SW 1271 (cell line): ENCODE measurements at places on chromosomes 12 and 14.

DNA sequence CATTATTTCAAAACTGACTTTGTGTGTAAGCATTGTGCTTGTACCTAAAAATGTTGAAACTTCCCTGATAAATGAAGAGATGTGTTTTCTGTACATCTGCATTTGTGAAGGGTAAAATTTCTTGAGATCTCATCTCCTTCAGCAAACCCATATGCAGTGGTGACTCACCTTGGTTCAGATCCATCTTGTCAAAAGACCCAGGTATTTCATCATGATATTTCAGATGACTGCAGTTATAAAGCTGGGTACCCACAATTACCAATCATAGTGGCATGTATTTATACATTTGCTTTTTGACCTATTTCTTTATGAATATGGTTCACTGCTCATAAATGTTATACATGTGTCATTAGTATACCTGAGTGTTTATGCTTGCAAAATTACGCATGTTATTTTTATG lies 1213.6 kb downstream of the GALC start:
- no peak for DNase-seq

DNA sequence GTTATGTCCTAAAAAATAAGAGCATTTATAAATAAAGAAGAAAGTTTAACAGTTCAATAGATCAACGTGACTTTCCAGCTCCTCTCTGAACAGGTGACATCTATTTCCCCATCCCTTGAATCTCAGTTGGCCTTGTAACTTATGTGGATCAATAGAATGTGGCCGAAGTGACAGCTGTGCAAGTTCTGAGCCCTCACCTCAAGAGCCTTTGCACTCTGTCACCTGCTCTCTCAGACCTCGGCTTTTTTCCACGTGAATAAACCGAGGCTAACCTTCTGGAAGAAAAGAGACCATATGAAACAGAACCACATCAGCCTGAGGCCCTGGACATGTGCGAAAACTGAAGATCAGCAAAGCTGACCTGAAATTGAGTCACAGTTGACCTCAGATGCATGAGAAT lies 253.0 kb downstream of the DAD1 start:
- DNase-seq, result no peak

- no peak for DNase-seq
These were observed 27.5 kb downstream of the RFLNA start for GRCh38 chr12:124322271-124322998.

DNA sequence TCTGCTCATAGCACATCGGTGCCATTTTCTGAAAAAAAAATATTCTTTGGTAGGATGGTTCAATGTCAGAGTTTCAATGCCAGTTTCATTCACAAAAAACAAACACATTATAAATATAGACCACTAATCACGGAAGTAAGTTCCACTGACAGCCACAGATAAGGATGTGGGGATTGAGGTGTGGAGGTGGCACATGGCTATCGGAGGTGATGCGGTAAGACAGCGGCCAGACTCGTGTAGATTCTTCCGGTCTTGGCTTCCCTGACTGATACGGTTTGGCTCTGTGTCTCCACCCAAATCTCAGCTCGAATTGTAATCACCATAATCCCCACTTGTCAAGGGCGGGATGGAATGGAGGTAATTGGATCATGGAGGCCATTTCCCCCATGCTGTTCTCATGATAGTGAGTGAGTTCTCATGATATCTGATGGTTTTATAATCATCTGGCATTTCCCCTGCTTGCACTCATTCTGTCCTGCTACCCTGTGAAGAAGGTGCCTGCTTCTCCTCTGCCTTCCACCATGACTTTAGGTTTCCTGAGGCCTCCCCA lies 693.4 kb downstream of the VRK1 start:
- no peak for DNase-seq

DNA sequence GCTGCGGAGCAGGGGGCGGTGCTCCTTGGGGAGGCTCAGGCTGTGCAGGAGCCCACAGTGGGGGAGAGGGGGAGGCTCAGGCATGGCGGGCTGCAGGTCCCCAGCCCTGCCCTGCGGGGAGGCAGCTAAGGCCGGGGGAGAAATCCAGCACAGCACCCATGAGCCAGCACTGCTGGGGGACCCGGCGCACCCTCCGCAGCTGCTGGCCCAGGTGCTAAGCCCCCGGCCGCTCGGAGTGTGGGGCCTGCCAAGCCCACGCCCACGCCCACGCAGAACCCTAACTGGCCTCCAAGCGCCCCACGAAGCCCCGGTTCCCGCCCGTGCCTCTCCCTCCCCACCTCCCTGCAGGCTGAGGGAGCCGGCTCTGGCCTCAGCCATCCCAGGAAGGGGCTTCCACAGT lies 145.6 kb upstream of the SEL1L start:
- no peak for DNase-seq

DNA sequence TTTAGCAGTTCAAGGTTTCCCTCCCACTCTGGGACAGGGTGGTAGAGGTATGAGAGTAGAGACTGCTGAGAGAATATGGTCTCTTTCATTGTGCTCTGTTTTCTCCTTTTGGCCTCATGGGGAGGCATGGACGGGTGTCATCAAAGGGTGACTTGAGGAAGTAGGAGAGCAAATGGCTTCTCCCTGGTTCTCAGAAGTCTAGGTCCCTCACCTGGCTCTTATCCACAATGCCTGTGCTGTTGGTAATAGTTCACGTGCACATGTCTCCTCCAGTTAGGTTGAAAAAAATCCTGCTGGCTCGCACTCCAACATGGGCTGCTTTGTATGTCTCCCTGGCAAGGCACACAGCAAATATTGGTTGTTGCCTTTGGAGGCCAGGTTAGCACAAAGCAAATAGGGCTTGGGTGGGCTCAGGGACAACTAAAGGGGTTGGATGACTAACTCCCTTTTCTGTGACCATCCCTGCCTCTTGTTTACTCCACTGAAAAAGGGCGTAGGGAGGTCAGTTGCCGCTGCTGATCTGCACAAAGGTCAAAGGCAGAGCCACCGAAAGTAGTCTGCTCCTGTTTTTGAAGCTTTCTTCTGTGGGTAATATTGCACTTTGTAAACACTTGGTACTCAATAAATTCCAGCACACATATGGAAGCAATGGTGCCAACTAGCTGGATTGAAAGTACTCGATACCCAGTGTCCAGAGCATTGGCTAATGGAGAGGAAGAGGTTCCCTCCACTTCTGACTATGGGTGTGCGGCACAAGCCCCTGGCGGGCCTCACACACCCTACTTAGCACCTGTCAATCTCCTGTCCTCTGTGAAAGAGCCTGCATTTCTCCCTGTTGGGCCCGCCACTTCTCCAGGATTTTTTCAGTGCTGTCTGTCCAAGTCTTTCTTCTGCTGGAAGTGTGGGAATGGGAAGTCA lies 121.8 kb downstream of the SLC38A6 start:
- no peak for DNase-seq

GRCh38 chr14:81243499-81243898 lies 22.7 kb upstream of the GTF2A1 start:
- DNase-seq, result no peak

- DNase-seq, result no peak
These were observed 81.6 kb upstream of the DCN start for GRCh38 chr12:91264178-91264577.

DNA sequence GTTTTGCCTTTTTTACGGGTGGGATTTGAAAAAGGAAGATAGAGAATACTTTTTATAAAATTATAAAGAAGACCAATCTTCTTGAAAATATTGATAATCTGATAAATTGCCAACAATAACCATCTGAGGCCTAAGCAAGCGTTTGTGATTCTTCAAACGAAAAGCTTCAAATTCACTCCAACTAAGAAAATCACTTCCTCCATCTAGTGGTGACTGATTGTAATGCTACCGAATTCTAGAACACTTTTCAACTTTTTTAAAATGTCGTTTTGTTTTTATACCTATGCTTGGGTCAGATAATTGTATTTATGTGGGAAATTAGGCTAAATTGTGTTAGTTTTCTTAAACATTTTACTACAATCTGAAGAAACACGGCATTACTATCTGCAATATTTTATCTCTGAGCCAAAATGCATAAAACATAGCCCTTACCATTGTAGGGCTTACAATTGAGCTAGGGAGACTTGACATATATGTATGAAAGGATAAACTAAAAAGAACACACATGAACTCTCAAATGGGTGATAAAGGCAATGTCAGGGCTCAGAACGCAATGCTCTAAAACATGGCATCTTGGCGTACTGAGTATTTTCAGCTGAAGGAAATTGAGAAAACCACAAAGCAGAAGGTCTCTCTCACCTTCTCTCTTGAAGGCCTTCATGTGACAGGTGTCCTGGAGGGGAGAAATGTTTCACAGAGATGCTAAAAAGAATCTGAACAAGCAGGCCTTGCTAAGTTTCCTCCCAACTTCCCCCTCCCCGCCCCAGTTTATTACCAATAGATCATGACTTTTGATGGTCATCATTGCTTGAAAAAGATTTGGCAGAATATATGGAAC lies 36.8 kb upstream of the G2E3 start:
- no peak for DNase-seq

GRCh38 chr14:51004352-51004800 lies 60.1 kb upstream of the PYGL start:
- DNase-seq, result no peak

GRCh38 chr14:34460841-34461240 lies 1.2 kb downstream of the SPTSSA start:
- no peak for DNase-seq

GRCh38 chr12:27309293-27309994 lies 23.2 kb upstream of the BMAL2 start:
- no peak for DNase-seq

- no peak for DNase-seq
These were observed 5.5 kb upstream of the HVCN1 start for GRCh38 chr12:110694330-110694901.

GRCh38 chr12:105865886-105866285 lies 272.9 kb downstream of the NUAK1 start:
- DNase-seq, result no peak

DNA sequence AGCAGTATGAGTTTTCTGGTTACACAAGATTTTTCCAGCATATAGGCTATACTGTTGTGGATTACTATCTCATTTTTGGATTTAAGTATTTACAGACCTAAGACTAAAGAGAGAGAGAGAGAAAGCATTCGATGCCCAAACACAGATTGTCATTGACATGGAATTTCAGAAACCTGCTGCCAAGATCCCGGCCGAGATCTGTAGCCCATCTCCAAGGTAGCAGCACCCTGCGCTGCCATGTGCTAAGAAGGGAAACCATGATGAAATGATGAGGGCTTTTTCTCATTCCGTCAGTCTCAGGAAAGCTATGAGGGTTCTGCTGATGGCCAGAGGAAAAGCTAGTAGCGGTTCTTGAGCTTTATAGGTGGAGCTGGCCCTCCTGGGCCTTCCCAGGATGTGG lies 135.6 kb upstream of the EVL start:
- DNase-seq, result no peak

DNA sequence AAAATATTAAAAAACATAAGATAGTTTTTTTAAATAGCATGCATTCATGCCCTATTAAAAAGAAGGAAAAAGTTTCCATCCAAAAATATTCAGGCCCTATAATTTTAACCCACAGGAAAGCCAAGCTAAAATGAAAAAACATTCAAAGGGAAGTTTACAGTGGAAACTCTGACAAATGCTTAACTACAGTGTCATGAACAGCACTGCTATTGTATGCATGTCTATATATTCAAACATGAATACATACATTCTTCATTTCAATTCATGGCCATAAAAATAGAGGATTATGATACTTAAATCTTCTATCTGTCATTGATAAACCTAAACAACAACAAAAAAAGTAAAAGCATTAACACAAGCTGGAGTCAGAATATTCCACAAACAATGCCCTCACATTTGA lies 67.4 kb downstream of the PPP2R5E start:
- no peak for DNase-seq

DNA sequence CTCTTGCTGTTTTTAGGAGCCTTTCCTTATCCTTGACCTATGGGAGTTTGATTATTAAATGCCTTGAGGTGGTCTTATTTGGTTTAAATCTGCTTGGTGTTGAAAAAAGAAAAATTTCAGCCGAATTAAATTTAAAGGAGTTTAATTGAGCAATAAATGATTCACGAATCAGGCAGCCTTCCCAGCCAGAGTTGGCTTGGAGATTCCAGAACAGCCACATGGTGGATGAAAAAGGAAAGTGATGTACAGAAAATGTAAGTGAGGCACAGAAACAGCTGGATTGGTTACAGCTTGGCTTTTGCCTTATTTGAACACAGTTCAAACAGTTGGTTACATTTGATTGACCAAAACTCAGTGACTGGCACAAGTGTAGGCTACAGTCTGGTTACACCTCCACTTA lies 69.7 kb downstream of the WASHC3 start:
- DNase-seq, result no peak

- no peak for DNase-seq
These were observed 43.1 kb downstream of the LLPH start for GRCh38 chr12:66087365-66087943.

GRCh38 chr12:80936642-80937390 lies 918 bp downstream of the LIN7A start:
- peak; percentile 32 for DNase-seq

DNA sequence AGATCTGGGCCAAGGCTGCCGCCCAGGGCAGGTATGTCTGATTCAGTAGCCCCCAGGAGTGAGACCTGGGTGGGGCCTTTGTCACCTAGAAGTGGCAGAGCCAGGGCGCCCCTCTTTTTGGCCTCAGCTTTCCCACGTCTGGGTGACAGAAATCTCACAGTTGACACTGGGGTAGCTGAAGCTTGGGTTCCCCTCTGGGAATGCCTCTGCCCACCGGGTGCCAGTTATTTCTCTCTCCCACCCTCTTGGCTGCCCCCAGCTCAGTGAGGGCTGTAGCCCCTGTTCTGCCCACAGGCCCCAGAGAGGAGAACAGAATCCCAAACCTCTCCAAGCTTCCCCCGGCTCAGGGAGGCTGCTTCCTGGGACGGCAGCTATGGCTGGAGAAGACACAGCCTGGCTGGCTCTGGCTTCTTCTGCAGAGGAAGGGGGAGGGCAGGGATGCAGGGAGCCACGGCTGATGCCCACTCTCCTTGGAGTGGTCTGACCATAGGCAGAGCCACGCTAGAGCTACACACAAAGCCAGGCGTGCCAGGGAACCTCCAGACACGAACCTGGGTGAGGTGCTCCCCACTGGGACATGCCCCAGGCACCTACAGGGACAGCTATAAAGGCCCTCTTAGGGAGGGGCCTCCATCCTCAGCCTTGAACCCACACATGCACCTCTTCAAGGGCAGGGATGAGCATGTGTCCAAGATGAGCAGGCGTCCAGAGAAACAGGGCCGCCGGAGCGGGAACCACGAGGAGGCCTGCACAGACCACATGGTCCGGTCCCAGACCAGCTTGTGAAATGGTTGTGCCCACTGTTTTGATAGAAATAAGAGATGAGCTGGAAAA lies 51.7 kb downstream of the BEGAIN start:
- DNase-seq, result no peak

DNA sequence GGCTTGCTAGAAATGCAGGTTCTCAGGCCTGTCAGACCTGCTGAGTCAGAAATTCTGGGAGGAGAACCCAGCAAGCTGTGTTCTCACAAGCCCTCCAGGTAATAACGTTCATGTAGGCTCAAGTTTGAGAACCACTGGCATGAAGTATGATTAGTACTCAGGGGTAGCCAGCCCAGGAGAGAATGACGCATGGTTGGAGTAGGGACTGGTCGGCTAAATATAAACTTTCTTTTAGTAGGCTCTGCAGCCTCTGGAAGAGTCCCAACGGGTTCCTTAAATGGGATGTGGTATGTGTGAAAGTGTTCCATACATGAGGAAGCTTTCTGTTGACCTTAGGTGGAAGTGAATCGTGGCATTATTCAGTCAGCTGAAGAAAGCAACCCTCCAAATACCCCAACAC lies 209.3 kb downstream of the SLC41A2 start:
- no peak for DNase-seq
